ENCODE measurements at places on chromosomes 2 and 18.

GRCh38 chr18:72470391-72470790, 73.8 kb downstream of the CBLN2 start:
- DNase-seq = no peak

DNA sequence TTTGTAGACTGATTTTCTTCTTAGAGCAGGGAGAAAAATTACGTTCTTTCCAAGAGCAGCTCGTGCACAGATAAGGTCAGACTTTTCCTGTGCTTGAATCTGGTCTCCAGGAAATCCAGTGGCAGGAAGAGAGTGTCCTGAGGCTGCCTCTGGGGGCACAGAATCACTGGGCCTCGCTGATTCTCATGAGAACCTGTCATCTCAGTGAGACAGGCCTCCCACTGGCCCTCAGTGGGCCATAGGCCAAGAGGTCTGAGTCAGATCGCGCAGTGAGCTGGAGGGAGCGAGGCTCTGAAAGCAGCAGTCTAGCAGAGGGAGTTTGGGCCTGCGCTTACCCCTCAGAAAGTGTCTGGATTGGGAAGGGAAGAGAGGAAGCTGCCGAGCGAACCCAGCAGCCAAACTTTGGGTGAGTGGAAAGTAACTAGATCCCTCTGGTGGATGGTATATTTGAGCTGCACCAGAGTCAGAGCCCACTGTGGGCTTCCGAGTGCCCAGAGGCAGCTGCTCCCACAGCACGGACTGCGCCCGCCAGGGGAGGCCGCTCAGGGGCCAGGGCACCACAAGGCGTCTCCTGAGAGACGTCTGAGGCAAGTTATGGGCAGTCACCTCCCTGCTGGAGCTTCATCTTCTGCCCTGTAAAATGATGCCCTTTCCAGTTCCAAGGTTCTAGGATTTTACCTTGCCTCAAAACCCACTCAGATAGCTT, 8.2 kb downstream of the GDF7 start:
- no peak for DNase-seq

DNA sequence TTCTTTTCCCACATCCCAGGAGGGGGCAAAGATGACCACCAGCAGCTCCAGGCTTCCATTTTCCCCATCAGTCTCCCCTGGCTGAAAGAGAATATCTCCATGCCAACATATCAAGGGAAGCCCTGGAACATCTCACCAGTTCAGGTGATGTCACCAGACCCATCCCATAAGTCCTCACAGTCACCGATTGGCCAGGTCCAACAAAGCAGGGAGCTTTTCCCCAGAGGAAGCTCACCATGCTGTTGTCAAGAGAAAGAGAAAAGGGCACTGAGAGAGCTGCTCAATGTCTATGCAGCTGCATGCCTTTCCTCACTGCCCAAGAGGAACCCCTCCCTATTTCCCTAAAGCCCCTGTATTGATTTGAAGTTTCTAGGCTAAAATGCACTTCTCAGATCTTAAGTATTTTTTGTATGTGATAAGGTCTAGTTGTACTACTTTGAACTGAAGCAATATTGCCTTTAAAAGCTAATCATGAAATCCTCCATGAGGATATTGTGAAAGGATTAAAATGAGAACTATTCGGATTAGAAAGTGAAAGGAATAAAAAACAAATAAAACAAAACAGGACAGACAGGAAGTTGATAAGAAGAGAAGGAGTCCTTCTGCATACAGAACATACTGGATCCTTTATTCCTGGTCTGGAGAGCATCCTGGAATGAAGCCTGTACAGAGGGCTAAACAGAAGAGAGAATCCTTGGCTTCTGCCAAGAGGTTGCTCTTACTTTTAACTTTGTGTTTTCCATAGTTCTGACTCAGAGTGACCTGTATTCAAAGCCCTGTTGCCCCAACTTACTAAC, 45.2 kb upstream of the CTIF start:
- no peak for DNase-seq

DNA sequence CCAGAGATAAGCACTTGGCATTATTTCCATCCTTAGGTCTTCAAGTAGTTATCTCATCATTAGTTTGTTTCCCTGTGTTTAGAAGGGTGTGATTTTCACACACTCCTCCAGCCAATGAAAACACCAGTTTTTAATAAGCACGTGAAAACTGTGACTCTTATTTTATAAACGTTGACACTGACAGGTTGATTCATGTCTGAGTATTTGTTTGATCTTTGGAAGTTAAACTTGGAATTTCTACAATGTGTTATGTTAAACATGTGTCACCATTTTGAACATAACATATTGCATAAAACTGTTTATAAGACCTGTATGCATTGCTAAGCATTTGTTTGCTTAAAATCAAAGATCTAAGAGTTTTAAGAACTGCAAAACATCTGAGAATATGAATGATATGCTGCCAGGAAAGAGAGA, 27.6 kb downstream of the SLC40A1 start:
- no peak for DNase-seq

- DNase-seq = no peak
Observed at GRCh38 chr2:171878481-171878993, 15.5 kb downstream of the SLC25A12 start.

DNA sequence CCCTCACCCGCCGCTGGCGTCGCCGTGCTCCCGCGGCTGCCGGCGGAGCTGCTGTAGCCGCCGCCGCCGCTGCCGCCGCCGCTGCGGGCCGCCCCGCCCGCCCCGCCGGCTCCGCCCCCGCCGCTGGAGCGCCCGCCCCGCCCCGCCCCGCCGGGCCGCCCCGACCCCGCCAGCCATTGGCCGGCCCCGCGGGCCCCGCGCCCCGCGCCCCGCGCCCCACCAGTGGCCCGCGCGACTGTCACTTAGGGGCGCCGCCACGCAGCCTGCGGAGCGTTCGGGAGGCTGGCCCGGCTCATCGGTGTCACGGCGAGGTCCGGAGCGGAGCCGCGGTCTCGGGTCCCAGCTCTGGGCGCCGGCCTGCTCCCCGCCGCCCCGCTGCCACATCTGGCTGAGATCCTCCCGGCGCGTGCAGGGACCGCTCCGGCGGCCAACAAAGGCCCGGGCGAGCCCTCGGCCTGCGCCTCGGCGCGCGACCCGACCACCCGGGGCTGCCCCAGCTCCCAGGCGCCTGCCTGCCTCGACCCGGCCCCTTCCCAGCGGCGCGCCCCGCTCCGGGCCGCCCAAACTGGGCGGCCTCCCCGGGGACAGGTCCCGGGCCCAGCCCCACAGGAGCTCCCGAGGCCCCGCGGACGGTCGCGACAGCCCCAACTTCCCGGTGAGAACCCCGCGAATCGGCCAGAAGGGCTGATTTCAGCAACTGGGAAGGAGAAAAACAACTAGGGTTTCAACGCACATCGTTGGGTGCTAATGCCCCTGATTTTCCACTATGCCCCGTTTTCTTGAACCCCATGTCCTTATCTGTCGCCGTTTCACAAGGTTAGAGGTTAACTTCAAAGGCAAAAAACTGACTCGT, at the start of gene MGAT4A:
MGAT4A (minus strand) TSS at position 92 of the 853 bp plus-strand sequence. CDS start 4,800 bp downstream, outside the sequence.
- DNase-seq = peak; percentile 39

- peak; percentile 38 for DNase-seq
Observed at GRCh38 chr18:76922107-76922506, 99.8 kb downstream of the ZNF236 start.

DNA sequence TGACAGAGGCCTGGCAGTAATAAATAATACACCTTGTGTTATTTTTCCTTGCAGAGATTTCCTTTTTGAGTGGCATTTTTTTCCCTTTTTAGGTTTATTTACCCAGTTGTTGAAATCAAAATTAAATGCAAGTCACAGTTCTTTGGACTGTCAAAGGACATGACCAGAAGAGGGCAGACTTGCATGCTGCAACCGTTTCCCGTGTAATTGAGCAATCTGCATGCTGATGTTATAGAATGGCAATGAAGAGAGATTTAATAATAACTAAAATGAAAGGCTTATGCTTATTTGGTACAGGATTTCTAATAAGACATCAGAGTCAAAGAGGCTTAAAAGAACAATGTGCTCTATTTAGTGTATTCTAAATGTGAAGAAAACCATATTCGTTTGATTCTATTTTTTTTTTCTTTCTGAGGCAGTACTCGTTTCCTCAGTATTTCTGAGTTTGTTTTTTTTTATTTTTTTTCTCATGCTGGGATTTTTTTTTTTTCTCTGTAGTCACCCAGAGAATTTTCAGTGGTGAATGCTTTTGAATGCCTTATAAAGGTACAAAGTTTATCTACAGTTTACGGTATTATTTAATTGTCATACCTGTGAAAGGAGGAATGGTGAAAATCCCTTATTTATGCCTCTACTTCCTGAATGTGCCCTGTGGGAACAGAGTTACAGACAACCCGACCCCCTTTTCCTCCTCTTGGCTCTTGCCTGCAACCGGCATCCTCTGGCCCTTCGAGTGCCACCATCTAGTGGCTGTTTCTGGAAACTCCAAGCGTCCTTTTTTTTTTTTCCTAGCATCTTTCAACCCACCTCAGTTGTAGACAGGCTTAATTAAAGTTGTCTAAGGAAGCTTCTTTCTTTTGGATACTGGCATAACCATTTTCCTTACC, 368.5 kb downstream of the LRRTM1 start:
- no peak for DNase-seq

GRCh38 chr2:206846331-206846730, 80.9 kb downstream of the FASTKD2 start:
- DNase-seq = no peak

Data from tibial nerve (tissue), 4 donors.